ENCODE measurements at places on chromosomes 13 and 19. TPM values are rescaled to one million over a fixed set of nuclear protein-coding genes. Genes with fewer than 3 reads are reported as not detected.
A peak's percentile ranks its signal among the peaks of the same experiment; 100 is the strongest.

Gene ADM5
- 1.6 TPM for polyA plus RNA-seq

DNA sequence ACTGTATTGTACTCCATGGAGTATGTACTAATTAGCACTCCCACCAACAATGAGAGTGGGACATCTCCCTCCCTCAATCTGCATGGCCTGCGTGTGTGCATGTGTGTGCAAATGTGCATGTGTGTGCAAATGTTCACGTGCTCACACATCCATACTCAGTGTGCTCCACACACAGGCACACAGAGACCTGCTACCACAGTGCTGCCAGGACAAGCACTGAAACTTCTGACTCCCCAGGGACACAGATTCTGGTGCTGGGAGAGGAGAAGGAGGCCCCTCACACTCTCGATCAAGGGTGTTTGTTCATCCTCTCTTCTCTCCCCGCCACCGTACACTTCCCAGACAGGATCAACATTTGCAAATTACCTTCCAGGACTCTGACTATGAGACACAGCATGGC lies 37.8 kb upstream of the ZNF507 start:
- no peak for DNase-seq

Gene ATP4B
- polyA plus RNA-seq, result 0.23 TPM

Gene OR7D2
- 0.07 TPM for polyA plus RNA-seq

Gene CACNA1A
- polyA plus RNA-seq, result 3.0 TPM

Gene BCAM
- polyA plus RNA-seq, result 605 TPM

Gene CDX2
- polyA plus RNA-seq, result not detected

DNA sequence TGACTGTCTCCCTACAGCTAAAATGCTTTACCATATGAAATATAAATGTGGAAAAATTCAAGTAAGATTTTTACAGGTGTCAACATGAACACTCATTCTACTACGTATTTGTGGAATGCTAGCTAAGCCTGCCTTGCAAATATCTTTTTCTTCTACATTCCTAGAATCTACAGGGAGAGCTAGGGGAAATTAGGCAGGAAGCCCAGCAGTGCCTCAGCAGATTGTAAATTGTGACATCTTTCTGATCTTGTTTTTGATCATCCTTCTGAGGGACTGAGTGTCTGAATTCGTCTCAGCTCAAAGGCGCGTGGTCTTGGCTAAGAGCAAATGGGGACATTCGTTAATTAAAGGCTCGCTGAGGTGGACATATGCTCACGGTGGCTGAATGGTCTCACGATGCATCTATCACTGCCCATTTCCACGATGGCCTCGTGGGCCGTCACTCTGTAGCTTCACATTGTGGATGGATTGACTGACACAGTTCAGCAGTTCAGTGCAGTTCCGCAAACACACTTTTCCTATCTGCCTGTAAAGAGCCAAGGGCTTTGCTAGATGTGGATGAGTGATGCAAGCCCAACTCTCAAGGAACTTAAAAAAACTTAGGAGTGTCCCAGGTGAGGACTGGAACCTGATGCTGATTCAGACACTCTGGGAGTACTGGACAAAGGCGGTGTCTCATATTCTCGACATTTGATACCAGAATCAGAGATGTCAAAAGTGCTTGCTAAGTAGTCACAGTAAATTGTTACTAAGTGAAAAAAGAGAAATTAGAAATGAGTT lies 562.5 kb downstream of the EFNB2 start:
- DNase-seq, result no peak

Gene TJP3
- polyA plus RNA-seq, result 11.3 TPM

Gene FGF22
- 0.35 TPM for polyA plus RNA-seq

- no peak for DNase-seq
Observed at GRCh38 chr13:99015606-99016490, 38.0 kb upstream of the DOCK9 start.

DNA sequence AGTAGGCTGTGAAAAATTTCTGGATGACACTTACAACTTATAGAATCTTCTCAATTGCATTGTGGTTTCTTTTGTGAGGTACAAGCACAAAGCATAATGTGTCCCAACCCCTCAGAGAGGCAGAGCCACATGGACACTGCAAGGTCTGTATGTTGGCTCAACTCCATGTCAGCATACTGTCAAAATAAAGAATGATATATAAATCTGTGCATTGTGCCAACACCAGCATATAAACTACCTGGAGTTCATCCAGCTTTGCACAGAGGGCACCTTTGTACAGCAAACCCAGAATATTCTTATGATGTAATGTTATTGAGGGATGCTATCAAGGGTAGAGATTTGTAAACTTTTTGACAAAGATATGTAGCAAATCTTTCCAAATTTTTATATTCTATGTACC lies 1065.8 kb upstream of the MIR17HG start:
- DNase-seq, result no peak

DNA sequence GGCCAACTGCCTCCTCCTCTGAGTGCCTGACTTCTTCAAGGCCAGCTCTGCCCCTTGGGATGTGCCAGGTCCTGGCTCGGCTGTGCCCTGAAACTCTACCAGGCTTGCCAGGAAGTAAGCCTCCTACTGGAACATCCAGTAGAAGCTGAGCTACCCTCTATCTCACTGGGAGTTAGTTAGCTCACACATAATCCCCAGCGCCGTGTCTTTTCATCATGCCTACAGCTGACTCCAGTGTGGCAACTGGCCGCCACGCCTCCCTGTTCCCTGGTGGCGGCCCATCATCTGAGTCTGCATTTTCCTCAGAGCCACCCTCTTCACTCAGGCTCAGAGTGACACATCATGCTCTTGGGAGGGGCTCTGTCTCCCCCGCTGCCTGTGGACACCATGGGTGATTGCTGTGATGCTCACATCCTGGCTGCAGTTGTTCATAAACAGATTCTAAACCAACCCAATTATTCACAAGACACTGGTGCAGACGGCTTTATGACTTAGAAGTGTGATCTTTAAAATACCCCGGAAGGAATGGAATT lies 131.9 kb upstream of the IRS2 start:
- DNase-seq, result no peak

Gene TFDP1
- polyA plus RNA-seq, result 88.9 TPM

DNA sequence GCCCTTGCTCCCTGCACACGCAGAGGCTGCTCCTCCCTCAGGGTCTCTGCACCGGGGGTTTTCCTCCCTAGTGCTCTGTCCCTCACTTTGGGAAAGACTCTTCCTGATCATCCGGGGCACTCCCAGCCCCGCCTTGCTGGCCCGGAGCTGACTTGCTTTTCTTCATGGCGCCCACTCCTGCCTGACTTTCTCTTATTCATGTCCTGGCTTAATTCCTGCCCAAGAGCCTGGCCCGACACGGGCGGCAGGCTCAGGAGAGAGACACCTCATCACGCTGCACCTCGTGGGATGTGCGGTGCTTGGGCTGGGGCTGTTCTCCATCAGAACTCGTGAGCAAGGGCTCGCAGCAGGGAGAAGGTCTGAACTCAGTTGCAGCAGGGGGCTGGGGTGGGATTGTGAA lies 11.8 kb upstream of the PLA2G4C start:
- DNase-seq, result no peak

Gene MATK
- 1.8 TPM for polyA plus RNA-seq

Gene SF3A2
- 72.3 TPM for polyA plus RNA-seq

Gene ZNF549
- 12.5 TPM for polyA plus RNA-seq

Gene RDH8
- polyA plus RNA-seq, result not detected

DNA sequence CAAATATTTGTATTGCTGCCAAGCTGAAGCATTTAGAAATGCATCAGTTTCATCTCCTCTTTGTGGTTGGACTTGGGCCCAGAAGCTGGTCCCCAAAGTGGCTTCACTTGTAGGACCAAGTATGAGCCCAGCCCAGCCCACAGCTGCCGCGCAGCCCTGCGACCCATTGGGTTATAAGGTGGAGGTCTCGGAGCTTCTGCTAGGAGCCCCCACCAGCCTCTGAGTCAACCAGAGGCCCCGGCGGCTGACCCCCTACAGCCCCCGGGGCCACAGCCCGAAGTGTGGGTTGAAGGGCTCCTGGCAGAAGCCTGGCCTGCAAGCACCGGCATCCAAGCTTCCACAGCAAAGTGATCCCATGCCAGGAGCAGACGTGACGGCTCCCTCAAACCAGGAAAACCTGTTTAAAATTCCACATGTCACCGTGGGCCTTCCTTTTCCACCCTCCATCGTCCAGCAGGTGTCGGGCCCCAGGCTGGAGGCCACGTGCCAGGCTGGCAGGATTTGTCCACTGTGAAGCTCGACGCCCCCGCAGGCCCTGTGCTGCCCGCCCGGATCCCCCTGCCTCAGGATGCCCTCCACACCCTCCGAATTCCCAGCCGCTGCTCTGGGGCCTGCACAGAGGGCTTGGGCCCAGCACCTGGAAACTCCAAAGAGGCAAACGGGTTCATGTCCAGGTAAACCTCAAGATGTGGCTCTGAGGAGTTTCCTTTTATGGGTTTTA lies 54.7 kb downstream of the C13orf46 start:
- no peak for DNase-seq

- no peak for DNase-seq
Observed at GRCh38 chr19:15730538-15730937, 2.7 kb downstream of the OR10H2 start.

- no peak for DNase-seq
Observed at GRCh38 chr13:37456506-37456905, 142.1 kb downstream of the POSTN start.

- DNase-seq, result no peak
Observed at GRCh38 chr19:45973553-45974338, at the start of gene NOVA2. Gene NOVA2, minus strand, starts transcription at chr19:45973865. Its CDS starts 514 bp downstream, at chr19:45973351.

DNA sequence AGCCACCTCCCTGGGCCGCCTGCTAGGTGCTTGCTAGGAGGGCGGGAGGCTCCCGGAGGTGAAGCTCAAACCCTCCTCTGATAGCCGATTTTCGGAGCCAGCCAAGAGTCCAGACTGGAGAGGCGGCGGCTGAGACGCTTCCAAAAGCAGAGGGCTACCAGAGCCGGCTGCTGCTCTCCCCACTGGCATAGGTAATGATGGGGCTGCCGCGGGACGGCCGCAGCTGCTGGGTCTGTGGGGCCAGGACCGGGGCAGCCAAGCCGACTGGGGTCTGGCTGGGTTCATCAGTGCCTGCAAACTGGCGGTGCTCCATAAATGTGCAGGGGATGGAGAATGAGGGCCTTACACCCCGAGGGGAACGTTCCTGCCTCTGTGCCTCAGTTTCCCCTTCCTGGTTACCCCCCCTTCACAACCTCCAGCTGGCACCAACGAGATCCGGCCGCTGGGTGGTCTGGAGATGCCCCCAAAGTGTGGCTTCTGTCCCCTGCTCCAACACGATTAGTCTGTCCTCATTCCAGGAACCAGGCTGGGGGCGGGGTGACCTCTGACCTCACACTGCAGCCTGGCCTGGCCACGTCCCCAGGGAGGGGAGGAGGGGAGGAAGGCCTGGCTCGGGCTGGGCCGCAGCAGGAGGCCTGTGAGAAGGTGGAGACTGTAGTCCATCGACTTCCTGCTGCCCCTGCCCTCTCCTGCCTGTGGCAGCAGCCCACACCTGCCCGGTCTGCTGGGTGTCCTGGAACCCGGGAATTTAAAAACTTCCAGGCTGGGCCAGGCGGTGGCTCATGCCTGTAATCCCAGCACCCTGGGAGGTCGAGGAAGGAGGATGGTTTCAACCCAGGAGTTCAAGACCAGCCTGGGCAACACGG lies 3.8 kb upstream of the WDR18 start:
- DNase-seq, result no peak

Gene DZIP1
- 59.6 TPM for polyA plus RNA-seq

GRCh38 chr13:45108716-45109101 lies 11.6 kb upstream of the GTF2F2 start:
- no peak for DNase-seq

DNA sequence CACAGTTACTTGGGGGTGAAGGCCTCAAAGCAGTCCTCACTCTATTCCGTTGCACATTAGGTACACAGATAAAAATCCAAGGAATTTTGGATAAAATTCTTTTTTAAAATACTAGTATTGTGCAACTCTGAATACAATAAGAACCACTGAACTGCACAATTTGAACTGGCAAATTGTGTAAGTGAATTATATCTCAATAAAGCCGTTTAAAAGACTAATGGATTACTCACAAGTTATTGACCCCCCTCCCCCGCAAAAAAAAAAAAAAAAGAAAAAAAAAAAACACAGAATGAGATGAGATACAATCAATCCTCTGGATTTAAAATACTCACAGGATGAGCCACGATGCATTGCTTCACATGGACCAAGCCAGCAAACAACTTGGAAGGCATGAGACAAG lies 86.4 kb downstream of the CRYL1 start:
- no peak for DNase-seq

Gene TEX101
- not detected for polyA plus RNA-seq

GRCh38 chr13:77055158-77055557 lies 28.2 kb upstream of the FBXL3 start:
- DNase-seq, result no peak

GRCh38 chr19:11797491-11797890 lies 832 bp upstream of the ZNF491 start:
- peak; percentile 83 for DNase-seq

GRCh38 chr19:52635786-52636570 lies 2.2 kb downstream of the ZNF83 start:
- no peak for DNase-seq

DNA sequence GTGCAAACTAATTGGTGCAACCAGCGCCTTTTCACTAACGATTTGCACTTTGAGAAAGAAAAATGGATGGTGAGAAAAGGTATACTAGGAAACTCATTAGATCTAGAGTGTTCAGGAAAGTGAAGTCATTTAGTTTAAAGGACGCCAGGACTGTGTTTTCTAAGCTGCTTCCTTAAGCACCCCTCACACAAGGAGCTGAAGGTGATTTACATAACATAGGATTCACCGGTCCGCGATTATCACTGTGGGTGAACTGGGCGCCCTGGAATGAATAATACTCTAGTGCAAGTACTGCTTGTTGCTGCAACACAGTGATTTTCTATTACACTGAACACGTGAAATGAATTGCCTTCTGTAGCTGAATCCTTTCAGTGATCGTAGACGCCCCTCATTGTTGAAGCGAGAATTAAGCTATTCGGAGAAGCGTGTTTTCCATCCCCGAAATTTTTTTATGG lies 2.6 kb upstream of the MAB21L1 start:
- no peak for DNase-seq

DNA sequence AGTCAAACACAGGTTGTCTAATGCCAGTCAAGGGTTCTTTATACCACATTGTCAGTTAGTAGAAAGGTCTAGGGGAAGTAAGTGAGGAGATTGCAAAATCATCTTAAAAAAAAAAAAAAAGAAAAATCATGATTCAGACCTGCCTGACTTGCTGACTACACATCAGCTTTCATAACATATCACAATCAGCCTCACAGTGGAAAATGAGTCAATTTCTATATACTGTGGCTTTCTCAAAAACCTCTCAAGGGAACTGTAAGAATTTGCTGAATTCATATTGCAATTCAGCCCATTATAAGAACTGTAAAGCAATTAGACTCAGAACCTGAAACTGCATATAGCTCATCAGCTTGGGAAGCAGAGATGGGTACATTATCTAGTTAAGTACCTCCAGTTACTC lies 75.3 kb upstream of the GPC6 start:
- no peak for DNase-seq

- no peak for DNase-seq
Observed at GRCh38 chr13:30679483-30680330, 55.6 kb upstream of the ALOX5AP start.

DNA sequence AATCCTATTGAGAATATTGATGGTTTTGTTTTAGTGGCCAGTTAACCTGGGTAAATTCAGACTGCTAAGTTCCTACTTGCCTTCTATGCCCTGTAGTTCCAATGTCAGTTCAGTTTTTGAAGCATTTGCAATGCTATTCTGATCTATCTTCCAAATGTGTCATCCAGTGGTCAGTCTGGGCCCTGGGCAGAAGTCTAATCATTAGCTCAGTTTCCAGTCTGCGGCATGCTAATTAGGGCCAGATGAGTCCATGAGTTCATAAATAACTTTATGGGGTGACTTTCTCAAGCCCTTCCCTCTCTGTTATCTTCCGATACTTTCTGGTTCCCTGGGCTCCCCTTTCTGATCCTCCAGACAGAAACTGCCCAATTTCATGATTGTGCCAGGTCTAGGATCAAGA lies 32.7 kb downstream of the FAM187B start:
- no peak for DNase-seq

- no peak for DNase-seq
Observed at GRCh38 chr19:1651568-1652291, 685 bp downstream of the TCF3 start.
